ENCODE measurements at places on chromosomes 16 and 17.
A peak's percentile ranks its signal among the peaks of the same experiment; 100 is the strongest.

- peak; percentile 37 for DNase-seq
These were observed at the start of gene GJC1 for GRCh38 chr17:44829523-44830358. GJC1 (minus strand) TSS chr17:44830287; CDS start chr17:44805817, 24,470 bp downstream.

GRCh38 chr17:70080541-70081347 is 5.7 kb downstream of the KCNJ16 start:
- no peak for DNase-seq

GRCh38 chr17:44353672-44354331 is 8.7 kb downstream of the GRN start:
- no peak for DNase-seq

DNA sequence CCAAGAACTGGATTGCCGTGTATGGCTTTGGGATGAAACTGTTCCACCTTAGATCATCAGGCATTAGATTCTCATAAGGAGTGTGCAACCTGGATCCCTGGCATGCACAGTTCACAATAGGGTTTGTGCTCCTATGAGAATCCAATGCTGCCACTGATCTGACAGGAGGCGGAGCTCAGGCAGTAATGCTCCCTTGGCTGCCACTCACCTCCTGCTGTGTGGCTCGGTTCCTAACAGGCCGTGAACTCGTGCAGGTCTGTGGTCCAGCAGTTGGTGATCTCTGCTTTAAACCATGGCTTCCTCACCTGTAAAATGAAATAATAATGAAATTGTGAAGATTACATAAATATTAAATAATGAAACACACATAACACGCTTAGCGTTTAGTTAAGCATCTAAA is 45.5 kb upstream of the FBXO47 start:
- no peak for DNase-seq

- DNase-seq, result peak; percentile 42
These were observed 25.9 kb downstream of the MYH3 start for GRCh38 chr17:10631048-10631700.

GRCh38 chr17:28482551-28483199 is 9.2 kb downstream of the SLC13A2 start:
- no peak for DNase-seq

- no peak for DNase-seq
These were observed 120.6 kb upstream of the FOXF1 start for GRCh38 chr16:86389566-86390328.

DNA sequence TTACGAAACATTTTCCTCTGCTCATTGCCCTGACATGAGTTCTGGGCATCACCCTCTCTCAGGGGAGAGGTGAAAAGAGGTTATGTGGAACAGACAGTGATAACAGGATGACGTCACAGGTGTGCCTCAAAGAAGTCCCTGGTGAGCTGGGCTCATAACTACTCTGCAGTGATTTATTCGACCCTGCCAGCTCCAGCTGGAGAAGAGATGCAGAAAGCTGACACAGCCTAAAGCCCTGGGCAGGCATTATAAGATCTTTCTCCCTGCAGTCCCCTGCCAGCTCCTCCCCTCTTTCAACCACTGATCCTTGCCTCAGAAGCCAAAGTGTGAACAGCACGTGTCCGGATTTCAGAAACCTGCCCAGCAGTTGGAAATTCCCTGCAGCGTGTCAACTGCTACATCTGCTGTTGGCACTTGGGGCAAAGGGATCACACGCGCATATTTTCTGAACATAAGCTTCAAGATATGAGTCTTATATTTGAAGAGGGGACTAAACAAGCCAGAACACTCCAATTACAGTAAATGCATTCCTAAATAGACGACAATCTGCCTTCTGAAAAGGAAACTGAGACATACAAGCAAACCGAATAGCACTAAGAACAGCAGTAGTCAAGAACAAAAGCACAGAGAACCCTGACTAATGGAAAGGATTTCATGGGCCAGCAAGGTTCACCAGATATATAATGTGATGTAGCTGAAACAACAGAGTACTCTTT is 80.5 kb downstream of the SMG6 start:
- peak; percentile 72 for DNase-seq

GRCh38 chr16:50323335-50324011 is 45.3 kb downstream of the BRD7 start:
- peak; percentile 47 for DNase-seq

GRCh38 chr16:49755716-49756505 is 100.0 kb downstream of the ZNF423 start:
- DNase-seq, result no peak

DNA sequence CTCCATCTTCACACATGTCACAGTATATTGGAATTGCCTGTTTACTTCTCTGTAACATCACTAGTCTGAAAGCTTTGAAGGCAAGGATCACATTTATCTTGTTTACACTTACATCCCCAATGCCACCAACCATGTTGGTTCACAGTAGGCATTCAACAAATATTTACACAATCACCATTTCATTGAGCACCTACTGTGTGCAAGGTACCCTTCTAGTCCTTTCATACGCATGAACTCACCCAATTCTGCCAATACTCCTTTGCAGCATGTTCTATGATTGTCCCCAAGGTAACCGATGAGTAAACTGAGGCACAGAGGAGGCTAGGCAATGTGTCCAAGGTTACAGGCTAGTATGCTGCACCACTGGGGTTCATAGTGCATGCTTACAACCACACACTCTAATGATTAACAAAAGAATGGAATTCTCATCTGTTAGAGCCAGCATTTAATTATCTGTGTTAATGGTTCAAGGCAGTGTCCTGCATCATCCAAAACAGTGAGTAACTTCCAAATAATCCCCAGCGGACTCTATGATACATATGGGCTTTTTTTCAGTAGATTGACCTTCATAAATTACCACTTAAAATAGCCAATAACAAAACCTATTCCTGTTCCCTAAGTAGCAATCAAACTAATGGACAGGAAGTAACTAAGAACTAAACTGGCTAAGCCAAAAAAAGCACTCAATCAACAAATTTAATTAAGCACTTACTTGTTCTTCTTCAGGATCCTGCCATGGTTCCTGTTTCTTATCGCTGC is 364.5 kb upstream of the XYLT1 start:
- no peak for DNase-seq

- peak; percentile 11 for DNase-seq
These were observed 361.3 kb downstream of the PMP22 start for GRCh38 chr17:14903854-14904253.

DNA sequence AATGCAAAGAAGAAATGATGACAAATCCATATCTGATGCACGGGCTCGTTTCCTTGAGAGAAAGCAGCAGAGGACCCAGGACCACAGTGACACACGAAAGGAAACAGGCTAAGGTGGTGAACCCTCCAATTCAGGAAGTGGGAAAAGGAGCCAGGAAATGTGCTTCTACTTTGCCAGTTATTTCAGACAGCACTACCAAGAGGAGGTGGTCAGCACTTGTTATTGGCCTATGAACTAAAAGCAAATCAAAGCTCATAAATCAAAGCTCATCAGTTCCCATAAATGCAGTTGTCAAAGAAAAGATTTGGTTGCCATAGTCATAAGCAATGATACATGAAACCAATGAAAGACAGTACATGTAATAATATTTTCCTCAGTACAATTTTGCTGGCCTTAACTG is 12.6 kb upstream of the CLTC start:
- no peak for DNase-seq

DNA sequence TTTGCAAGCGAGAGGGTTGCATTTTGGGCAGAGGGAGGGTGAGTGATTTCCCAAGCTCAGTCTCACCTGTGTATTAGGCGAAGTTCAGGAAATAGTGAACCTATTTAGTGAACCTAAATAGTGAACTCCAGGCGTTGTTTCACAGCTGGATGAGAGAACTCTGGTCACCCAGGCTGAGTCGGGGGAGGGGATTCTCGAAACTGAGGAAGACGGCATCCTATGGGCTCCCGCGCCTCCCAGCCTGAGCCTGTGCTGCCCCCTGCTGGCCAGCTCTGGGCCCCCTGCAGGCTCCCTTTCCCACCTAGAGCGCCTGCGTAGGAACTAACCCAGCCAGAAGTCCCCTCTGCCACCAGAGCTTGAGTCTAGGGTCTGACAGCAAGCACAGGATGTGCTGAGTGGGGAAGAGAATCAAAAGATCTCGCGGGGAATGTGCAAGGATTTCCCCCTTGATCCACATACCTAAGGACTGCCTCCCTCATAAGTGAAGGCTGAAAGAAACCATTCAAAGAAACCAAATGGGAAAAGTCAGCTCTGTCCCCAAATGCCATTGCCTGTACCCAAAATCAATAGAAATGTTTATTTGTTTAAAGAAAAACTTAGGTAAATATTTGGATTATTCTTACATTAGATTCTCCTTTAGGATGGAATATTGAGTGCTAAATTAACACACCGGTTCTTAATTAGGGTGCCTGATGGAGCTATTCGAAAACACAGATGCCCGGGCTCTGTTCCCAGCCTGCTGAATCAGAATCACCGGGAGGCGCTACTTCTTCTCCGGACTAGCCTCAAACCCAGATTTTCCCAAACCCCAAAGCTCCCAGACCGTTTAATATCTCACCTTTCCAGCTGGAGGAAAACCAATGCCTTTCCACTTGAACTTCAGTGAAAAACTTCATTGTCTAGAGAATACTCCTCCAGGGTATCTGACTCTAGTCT is 14.8 kb upstream of the MARVELD3 start:
- DNase-seq, result peak; percentile 63

- DNase-seq, result peak; percentile 40
These were observed 14.7 kb downstream of the CDH13 start for GRCh38 chr16:82641336-82641984.

GRCh38 chr17:8146381-8147140 is 5.6 kb downstream of the PER1 start:
- no peak for DNase-seq

Measured in epithelial cell of esophagus (primary cell).